ENCODE measurements at places on chromosomes 1 and 21. TPM values are rescaled to one million over a fixed set of nuclear protein-coding genes. Genes with fewer than 3 reads are reported as not detected.

ALG14 gene
- 4.3 TPM for total RNA-seq

ALX3 gene
- total RNA-seq: not detected

NRIP1 gene
- 15.9 TPM for total RNA-seq

NGF gene
- 7.7 TPM for total RNA-seq

TNFRSF25 gene
- 5.4 TPM for total RNA-seq

MRPL24 gene
- total RNA-seq: 69.2 TPM

IGSF8 gene
- 30.9 TPM for total RNA-seq

PDE9A gene
- 1.2 TPM for total RNA-seq

FAM43B gene
- not detected for total RNA-seq
